HCEC 1CT (cell line): ENCODE measurements at places on chromosomes 2 and 18.

GRCh38 chr2:184598002-184598315 is 370 bp upstream of the ZNF804A start:
- peak; percentile 27 for DNase-seq

GRCh38 chr18:74416124-74416523 is 41.0 kb downstream of the DIPK1C start:
- no peak for DNase-seq

- DNase-seq, result peak; percentile 98
Observed at GRCh38 chr18:8890957-8891464, 185.7 kb downstream of the MTCL1 start.

DNA sequence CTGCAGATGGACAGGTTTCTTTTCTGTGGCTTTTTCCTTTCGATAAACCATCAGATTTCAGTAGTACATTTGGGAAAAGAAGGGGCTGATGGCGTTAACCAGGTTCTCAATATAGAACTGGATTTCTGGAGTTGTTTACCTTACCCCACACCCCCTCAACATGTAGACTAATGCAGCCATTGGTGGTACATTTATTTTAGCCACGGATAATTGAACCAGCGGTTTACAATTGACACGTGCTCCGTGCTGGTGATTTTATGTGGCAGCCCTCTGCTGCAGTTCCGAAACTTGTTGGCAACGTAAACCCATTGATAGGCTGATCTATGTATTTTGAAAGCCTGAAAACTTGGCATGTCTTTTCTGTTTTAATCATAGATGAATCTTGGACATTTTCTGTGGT is 5.4 kb downstream of the SOX11 start:
- DNase-seq, result no peak
